ENCODE measurements at places on chromosomes 12 and 14.
A peak's percentile ranks its signal among the peaks of the same experiment; 100 is the strongest.

GRCh38 chr12:256958-257357 is 5.7 kb downstream of the SLC6A13 start:
- DNase-seq, result no peak

DNA sequence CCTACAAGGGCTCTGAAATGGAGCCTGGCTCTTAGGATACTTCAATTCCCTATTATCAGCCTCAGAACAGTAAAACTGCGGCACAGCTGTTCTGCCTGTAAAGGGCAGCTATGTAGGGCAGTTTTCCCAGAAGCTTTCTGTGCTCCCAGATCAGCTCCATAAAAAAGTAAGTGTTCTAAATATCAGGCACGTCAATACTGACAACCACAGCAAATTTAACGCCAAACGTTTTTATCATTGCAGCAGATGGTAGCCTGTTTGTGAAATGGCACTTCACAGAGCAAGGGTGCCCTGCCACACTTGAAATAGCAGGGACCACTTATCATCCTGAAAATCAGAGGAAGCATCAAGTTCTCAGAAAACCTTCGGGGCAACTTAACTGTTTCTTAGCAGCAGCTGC is 54.8 kb upstream of the PTHLH start:
- no peak for DNase-seq

- DNase-seq, result no peak
Measured at GRCh38 chr14:99177886-99178835, 93.8 kb downstream of the BCL11B start.

DNA sequence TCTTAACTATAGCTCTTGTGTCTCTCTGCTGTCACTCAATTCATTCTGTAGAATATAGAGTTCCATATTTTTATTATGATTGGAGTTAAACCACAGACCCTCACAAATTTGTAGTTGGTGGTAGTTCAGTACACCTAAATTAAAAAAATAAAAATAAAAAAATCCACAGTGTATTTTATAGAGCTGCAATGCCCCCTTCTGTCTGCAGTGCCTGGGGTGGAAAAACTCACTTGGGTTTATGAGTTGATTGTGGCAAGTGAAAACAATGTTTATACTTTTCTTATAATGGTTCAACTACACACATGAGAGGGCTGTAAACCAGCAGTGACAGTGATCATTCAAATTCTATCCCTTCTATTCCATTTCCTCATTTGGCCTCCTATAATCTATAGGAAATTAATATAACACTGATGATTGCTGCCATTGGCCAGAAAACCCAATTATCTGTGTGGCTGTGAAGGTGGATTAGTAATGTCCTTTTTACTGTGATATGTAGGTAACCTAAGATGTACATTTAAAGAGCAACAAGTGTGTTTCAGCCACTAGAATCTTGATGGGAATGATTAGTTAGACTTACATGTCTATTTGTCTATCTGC is 166.9 kb upstream of the LRIG3 start:
- no peak for DNase-seq

- no peak for DNase-seq
Measured at GRCh38 chr12:15131431-15131830, 89.8 kb downstream of the RERG start.

DNA sequence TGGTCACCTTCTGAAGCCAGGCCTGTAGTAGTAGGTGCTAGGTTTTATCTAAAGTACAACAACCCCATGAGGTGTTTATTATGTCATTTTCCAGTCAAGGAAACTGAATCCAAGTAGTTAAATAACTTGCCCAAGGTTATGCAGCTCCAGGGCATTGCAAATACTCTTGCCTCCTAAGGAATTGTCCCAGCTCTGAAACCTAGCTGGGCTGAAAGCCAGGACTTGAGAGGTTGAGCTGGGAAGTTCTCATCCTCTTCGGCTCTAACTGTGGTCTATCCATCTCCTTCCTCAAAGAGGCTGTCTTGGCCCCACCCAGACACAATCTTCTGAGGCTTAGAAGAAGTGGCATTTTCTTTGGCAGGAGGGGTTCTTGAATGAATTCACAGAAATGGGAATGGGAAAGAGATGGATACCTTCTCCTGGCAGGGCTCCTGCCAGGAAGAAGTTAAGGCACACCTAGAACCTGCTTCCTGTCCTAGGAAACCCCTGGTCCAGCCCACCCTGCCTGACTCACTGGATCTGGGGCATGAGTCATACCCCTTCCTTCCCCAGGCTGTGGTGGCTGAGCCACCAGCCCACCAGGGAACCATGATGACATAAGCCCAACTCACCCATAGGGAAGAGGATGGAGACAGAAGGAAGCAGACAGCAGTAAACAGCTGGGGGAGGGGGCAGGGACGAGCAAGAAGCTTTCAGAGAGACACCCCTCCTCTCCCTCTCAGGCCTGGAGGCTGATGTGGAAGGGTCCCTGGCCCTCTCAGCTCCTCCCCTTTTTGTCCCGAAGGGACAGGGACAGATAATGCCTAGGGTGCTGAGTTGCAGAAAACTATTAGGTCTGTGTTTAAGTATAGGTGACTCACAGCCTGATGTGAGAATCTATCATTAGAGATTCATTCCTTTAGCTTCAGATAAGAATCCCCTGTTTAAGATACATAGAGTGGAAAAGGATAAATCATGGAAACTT is 2.1 kb upstream of the PLEK2 start:
- no peak for DNase-seq

DNA sequence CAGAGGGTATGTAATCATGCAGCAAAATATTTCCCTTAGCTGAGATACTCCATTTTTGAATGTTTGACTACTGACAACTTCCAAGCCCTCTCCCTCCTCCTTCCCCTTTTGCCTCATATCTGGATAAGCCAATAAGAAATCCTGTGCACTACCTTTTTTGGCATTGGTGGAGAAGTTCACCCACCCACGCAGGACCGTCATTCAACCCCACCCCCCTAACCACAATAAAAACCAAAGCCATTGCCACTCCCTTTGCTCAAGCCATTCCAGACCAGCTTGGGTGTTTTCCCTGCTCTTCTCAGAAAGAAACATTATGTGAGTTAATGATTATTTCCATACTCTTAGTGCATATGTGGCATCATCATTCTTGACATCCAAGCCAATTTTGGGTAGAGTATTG is 176.7 kb downstream of the PTPN11 start:
- no peak for DNase-seq

DNA sequence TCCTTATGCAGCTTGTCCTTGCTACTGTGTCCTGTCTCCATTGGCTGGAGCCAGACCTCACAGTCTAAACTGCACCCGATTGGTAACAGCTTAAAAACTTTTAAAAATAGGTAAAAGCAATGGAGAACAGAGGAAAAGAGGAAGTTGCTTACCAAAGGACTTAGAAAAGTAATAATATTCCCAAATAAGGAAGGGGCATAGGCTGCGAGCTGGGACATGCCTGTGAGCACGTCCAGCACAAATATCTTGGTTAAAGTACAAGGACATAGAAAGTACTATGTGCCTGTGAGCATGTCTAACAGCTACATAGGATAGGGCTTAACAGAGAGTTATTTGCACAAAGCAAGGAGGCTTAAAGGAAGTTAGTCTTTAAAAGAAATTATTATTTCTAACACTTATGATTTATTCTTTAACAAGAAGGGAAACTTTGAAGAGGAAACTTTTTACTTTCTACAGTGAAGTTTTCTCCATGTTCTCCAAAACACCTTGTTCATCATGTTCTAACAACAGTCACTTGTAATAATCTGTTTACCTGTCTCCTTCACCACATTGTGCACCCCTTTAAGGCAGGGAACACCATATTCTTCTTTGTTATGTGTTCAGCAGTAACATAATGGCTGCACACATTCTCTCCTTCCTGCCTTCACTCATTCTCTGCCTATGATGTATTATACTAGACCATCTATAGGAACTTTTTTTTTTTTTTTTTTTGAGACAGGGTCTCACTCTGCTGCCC is 9.8 kb upstream of the UBE2N start:
- no peak for DNase-seq

- DNase-seq, result no peak
Measured at GRCh38 chr12:5511644-5512600, 80.0 kb downstream of the NTF3 start.

- peak; percentile 63 for DNase-seq
Measured at GRCh38 chr12:5442251-5443006, 10.5 kb downstream of the NTF3 start.

GRCh38 chr12:78483767-78484315 is 380.7 kb upstream of the SYT1 start:
- DNase-seq, result peak; percentile 98

DNA sequence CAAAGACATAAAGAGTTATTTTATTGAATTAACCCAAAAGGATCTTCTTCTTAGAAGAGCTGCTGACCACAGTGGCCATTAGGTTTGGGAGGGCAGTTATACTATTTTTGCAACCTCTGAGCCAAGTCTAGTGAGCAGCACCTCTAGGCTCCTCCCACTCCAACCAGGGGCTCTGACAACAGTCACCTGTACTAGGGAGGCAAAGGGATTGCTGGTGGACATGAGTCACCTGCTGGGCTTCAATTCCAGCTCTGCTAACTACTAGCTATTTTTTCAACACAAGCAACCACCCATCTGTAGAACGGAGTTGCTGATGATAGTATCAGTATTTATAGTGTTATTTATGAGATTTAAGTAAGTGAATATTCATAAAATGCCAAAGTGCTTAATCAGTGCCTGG is 166.0 kb downstream of the KLHL28 start:
- no peak for DNase-seq

Data from NCI-H1105 treated with DMSO at 0.1 percent for 48 hours (cell line).